ENCODE measurements at places on chromosomes 7 and 10. TPM values are rescaled to one million over a fixed set of nuclear protein-coding genes. Genes with fewer than 3 reads are reported as not detected.
A peak's percentile ranks its signal among the peaks of the same experiment; 100 is the strongest.

DNA sequence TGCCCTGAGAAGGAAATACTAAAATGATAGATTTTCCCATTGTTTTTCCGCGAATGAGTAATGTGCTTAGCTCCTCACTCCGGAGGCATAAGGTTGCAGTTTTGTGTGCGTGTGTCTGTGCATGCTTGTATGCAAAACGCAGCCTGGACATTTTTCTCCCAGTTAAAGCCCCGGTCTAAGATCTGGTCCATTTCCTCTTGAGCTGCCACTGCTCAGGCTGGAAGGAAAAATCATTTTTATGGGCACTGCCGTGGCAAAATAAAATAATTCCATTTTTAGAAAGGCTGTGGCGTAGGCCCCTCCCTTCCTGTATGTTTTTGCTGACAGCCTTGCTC, 260.6 kb downstream of the WDR37 start:
- no peak for DNase-seq
- H3K4me1 ChIP-seq, result no peaks in the 10 kb centered on the region
- H3K27ac ChIP-seq, result no peak overlapping the region
- H3K4me3 ChIP-seq, result no peak overlapping the region
- no peaks in the 10 kb centered on the region for H3K27me3 ChIP-seq
- no peaks in the 10 kb centered on the region for H3K36me3 ChIP-seq

DNA sequence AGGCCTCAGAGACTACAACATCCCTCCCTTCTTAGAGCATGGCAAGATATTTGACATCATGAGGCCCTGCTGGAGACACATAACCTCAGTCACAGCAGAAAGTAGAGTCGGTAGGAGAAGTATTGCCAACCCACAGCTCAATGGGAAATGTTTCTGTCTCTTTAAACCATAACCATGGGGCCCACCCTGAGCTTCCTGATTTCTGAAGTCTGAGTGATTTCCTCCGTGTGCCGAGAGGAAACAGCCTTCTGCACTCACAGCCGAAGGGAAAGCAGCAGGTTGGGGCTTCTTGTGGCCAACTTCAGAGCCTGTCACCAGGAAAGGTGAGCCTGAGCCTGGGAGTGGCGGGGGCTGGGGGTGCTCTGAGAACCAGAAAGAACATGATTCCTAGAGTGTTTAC, at the start of gene GIMAP1:
GIMAP1 (plus strand) TSS at position 246 of the 400 bp plus-strand sequence. CDS start 2,435 bp downstream, outside the sequence.
- no peaks in the 10 kb centered on the region for H3K36me3 ChIP-seq
- H3K4me3 ChIP-seq, result peak within 1 kb of the TSS; percentile 13
- no peak within 1 kb of the TSS for H3K27ac ChIP-seq

DNA sequence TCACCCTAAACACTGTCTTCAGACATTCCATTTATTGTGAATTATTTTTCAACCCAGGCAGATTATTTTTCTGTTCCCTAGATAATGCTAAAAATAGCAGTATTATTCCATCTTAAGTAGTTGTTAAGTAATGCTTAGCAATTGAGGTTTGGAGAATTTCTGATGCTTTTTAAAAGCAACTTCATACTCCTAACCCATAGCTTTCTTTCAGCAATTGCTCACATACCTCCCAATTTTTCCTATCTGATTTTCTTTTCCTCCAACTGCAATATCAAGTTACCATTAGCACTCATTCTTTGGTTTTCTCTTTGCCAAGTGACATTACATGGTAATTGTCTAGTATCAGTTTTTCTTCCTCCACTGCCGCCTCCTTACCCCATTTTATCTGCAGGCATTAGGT, 104.7 kb downstream of the GPR85 start:
- H3K27ac ChIP-seq, result no peak overlapping the region
- DNase-seq, result no peak
- H3K4me1 ChIP-seq, result no peaks in the 10 kb centered on the region
- H3K36me3 ChIP-seq, result no peaks in the 10 kb centered on the region
- H3K4me3 ChIP-seq, result no peak overlapping the region

DNA sequence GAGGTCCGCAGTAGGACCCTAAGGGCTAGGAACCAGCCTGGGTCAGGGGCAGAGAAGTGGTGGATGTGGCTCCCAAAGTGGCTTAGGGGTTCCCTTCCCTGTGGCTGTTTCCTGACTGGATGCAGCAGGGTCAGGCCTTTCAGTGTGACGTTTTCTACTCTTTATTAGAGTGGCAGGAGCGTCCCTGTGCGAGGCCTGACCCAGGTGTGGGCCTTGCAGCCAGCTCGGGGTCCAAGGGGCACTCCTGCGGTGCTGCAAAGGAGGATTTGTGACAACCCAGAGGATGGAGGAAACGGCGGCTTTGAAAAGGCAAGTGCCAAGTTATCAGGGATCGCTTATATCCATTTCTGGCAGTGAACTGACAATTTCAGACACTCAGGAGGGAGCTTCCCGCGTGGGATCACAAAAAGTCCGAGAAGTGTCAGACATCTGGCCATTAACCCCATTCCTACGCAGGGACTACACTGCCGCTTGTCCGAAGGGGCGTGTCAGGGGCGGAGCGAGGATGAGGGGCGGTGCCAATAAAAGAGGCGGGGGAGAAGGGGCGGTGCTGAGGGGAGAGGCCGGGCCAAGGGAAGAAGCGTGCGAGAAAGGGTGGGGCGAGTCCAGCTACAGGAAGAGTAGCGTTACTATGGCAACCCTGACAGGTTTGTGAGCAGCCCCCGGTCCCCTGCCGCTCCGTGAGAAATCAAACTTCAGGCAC, 98.8 kb upstream of the ZNF722 start:
- H3K27ac ChIP-seq, result no peak overlapping the region
- H3K4me1 ChIP-seq, result peaks cover 6% of the 10 kb centered on the region
- H3K27me3 ChIP-seq, result no peaks in the 10 kb centered on the region
- peak overlapping the region; percentile 41 for H3K4me3 ChIP-seq

ZNF727 gene
- total RNA-seq, result 14.9 TPM

GRCh38 chr7:127904670-127904985, 126.6 kb downstream of the LRRC4 start:
- peaks cover 4% of the 10 kb centered on the region for H3K4me1 ChIP-seq
- no peak overlapping the region for H3K4me3 ChIP-seq

DNA sequence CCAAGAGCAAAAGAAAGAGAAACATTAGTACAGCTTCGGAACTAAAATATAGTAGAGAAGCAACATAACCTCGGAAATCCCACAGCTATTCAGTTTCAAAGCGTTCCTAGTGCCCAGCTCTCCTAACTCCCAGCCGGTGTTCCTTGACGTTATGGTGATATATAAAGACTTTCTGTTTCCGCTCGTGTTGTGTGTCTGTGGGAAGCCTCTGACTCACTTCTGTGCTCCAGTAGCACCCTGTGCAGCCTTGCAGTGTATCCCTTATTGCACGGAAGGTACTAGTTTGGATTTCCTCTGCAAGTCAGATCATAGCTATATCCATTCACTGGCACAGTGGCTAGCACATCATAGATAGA, 535 bp downstream of the ASAH2B start:
- peak overlapping the region; percentile 64 for H3K4me3 ChIP-seq
- no peaks in the 10 kb centered on the region for H3K4me1 ChIP-seq
- no peak for DNase-seq

GRCh38 chr10:1115607-1115955, 59.4 kb downstream of the WDR37 start:
- H3K27me3 ChIP-seq, result no peaks in the 10 kb centered on the region
- no peaks in the 10 kb centered on the region for H3K36me3 ChIP-seq
- no peak for DNase-seq
- H3K4me3 ChIP-seq, result no peak overlapping the region
- H3K4me1 ChIP-seq, result no peaks in the 10 kb centered on the region

GRCh38 chr10:117740691-117741222, 198.2 kb downstream of the EMX2 start:
- no peak overlapping the region for H3K4me3 ChIP-seq
- no peaks in the 10 kb centered on the region for H3K36me3 ChIP-seq
